ENCODE measurements at places on chromosomes 6 and 20. TPM values are rescaled to one million over a fixed set of nuclear protein-coding genes. Genes with fewer than 3 reads are reported as not detected.

- H3K27me3 ChIP-seq = no peaks in the 10 kb centered on the region
- DNase-seq = no peak
- no peaks in the 10 kb centered on the region for H3K36me3 ChIP-seq
- peaks cover 53% of the 10 kb centered on the region for H3K4me1 ChIP-seq
Measured at GRCh38 chr20:58014628-58015315, 213.7 kb downstream of the ANKRD60 start.

SLC26A8 gene
- 4.4 TPM for total RNA-seq

- H3K27ac ChIP-seq = no peak overlapping the region
- H3K4me1 ChIP-seq = peaks cover 3% of the 10 kb centered on the region
- H3K27me3 ChIP-seq = no peaks in the 10 kb centered on the region
- no peak overlapping the region for H3K4me3 ChIP-seq
- no peaks in the 10 kb centered on the region for H3K36me3 ChIP-seq
Measured at GRCh38 chr6:130947464-130947863, 115.6 kb downstream of the EPB41L2 start.

DNA sequence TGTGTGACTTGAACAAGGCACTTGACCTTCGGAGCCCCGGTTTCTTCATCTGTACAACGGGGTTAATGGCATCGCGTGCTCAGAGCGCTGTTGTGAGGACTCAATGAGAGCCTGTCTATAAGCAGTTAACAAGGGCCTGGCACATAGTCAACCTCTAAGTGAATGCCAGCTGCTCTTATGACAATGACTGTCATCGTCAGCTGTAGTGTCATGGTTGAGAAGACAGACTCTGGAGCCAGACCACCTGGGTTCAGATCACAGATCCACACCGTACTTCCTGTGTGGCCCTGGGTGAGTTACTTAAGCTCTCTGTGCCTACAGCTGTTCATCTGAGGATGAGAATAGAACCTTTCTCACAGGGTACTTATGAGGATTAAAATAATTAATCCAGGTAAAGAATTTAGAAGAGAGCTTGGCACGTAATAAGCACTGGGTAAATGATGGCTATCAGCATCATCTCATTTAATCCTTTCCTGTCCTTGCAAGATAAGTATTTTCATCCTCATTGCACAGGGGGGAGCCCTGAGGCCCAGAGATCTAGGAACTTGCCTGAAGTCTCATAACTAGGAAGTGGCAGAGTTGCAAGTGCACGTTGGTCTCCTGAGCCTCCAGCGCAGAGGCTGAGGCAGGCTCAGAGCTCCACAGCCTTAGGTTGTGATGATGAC lies 105.3 kb downstream of the EYA2 start:
- DNase-seq = no peak
- no peak overlapping the region for H3K4me3 ChIP-seq
- no peaks in the 10 kb centered on the region for H3K4me1 ChIP-seq
- H3K27ac ChIP-seq = no peak overlapping the region
- peaks cover 2% of the 10 kb centered on the region for H3K36me3 ChIP-seq

DNA sequence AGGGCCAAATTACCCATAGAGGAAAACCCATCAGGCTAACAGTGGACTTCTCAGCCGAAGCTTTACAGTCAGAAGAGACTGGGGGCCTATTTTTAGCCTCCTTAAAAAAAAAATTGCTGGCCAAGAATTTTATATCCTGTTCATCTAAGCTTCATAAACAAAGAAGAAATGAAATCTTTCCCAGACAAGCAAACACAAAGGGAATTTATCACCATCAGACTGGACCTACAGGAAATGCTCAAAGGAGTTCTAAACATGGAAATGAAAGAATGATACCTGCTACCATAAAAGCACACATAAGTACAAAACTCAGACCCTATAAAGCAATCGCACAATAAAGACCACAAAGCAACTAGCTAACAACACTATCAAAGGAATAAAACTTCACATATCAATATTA lies 19.3 kb downstream of the DTNBP1 start:
- no peaks in the 10 kb centered on the region for H3K36me3 ChIP-seq
- H3K4me1 ChIP-seq = peaks cover 10% of the 10 kb centered on the region
- H3K27ac ChIP-seq = no peak overlapping the region
- DNase-seq = no peak

CGA gene
- total RNA-seq = 10.0 TPM

GRCh38 chr20:45833030-45833882 lies at the start of gene SNX21:
TSS of gene SNX21 (plus strand) at chr20:45833799. CDS start at chr20:45833920, 121 bp downstream.
- DNase-seq = peak; percentile 43
- peak within 1 kb of the TSS; percentile 78 for H3K4me3 ChIP-seq
- H3K4me1 ChIP-seq = peaks cover 31% of the 10 kb centered on the region
- peaks cover 13% of the 10 kb centered on the region for H3K36me3 ChIP-seq
- peak within 1 kb of the TSS; percentile 91 for H3K27ac ChIP-seq

GRCh38 chr6:39794231-39794630 lies 2.1 kb downstream of the DAAM2 start:
- no peaks in the 10 kb centered on the region for H3K27me3 ChIP-seq
- H3K36me3 ChIP-seq = no peaks in the 10 kb centered on the region
- DNase-seq = no peak

DNA sequence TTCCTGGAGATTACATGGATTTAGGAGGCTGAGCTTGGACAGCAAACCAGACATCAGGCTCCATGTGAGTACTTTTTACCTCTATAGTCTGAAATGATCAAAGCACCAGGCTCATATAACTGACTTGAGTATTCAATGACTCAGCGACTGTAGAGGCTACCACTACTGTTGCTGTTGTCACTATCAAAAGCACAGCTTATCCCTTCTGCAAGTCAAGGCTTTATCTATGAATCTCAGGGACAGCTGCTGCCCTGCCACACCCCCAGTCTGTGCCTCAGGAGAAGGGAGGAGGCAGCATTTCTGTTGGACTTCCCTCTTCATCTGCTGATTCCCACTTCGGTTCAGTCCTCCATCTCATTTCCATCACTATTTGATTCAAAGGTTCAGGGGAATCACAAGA lies 80.5 kb upstream of the CNR1 start:
- H3K27ac ChIP-seq = no peak overlapping the region
- no peaks in the 10 kb centered on the region for H3K27me3 ChIP-seq

ETV7 gene
- 0.40 TPM for total RNA-seq

- H3K27ac ChIP-seq = no peak overlapping the region
- no peaks in the 10 kb centered on the region for H3K4me1 ChIP-seq
- no peaks in the 10 kb centered on the region for H3K27me3 ChIP-seq
Measured at GRCh38 chr6:39128106-39128505, 13.1 kb upstream of the SAYSD1 start.

SRMS gene
- not detected for total RNA-seq

DSTN gene
- 303 TPM for total RNA-seq

GRCh38 chr6:163341224-163342061 lies 73.1 kb upstream of the QKI start:
- no peak for DNase-seq
- H3K27ac ChIP-seq = peak overlapping the region; percentile 94
- no peak overlapping the region for H3K4me3 ChIP-seq

GLP1R gene
- total RNA-seq = 0.61 TPM

COL20A1 gene
- total RNA-seq = 14.4 TPM

OTOR gene
- total RNA-seq = not detected

SIRPD gene
- not detected for total RNA-seq

DNA sequence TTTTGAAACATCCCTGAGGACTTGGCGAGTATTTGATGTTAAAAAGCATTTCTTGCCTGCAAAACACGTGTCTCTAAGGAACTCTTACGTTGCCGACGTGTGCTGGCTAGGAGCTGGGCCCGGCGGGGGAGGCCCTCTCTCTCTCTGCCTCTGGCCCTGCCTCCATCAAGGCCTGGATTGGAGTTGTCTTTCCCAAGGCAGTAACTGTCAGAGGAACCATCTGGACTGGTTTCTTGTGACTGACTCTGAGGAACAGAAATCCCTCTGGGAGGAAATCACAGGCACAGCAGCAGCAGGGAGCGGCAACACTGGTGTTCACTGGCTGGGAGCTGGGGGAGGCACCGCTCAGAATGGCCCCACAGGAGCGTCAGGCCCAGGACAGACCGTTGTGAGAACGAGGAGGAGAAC lies 244.2 kb downstream of the NRN1 start:
- peaks cover 35% of the 10 kb centered on the region for H3K4me1 ChIP-seq
- DNase-seq = peak; percentile 61
- no peaks in the 10 kb centered on the region for H3K36me3 ChIP-seq
- H3K4me3 ChIP-seq = no peak overlapping the region

PLAGL1 gene
- total RNA-seq = 20.4 TPM

DNA sequence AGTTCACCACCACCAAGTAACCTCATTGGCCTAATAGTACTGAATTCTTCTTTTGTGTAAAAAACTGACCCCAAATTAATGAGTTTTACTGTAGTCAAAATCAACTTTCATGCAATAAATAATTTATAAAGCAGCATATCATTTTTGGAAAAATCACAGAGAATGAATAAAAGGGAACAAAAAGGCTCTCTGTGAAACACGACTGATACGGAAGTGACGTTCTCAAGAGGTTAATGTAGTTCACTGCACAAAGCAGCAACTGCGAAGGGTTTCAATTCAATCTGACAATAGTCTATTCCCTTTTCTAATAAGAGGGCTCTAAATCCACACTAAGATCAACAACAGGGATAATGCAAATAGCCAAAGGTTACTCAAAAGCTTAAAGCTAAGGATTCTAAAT lies 70.3 kb downstream of the PREP start:
- no peak overlapping the region for H3K4me3 ChIP-seq
- no peak for DNase-seq
- H3K27me3 ChIP-seq = no peaks in the 10 kb centered on the region
- no peak overlapping the region for H3K27ac ChIP-seq

DNA sequence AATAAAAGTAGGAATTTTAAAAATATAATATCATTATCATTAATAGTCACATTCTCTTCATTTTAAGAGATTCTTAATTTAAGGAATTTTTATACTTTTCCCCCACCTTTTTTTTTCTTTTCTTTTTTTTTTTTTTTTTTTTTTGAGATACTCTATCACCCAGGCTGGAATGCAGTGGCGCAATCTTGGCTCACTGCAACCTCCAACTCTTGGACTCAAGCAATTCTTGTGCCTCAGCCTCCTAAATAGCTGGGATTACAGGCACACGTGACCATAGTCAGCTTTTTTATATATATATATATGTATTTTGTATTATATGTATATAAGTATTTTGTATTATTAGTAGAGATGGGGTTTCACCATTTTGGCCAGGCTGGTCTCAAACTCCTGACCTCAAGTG lies 457.7 kb downstream of the CDKAL1 start:
- H3K27me3 ChIP-seq = no peaks in the 10 kb centered on the region
- DNase-seq = no peak
- no peaks in the 10 kb centered on the region for H3K4me1 ChIP-seq
- no peaks in the 10 kb centered on the region for H3K36me3 ChIP-seq

DNA sequence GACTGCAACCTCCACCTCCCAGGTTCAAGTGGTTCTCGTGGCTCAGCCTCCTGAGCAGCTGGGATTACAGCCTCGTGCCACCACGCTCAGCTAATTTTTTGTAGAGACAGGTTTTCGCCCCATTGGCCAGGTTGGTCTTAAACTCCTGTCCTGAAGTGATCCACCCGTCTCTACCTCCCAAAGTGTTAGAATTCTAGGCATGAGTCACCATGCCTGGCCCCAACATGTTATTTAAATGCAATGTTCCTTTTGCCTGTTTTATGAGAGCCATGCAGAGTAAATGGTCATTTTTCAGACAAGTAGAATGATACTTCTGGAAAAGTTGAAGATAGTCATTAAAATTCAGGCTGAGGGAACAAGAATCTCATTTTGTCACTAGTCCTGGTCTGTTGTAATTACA lies 43.8 kb upstream of the RPS6KA2 start:
- H3K4me3 ChIP-seq = no peak overlapping the region
- no peaks in the 10 kb centered on the region for H3K36me3 ChIP-seq
- DNase-seq = no peak
- no peak overlapping the region for H3K27ac ChIP-seq

TFAP2D gene
- total RNA-seq = 0.28 TPM
